Body of pancreas (tissue), 4 donors: ENCODE measurements at places on chromosomes 13 and 19. TPM values are rescaled to one million over a fixed set of nuclear protein-coding genes. Genes with fewer than 3 reads are reported as not detected.
A peak's percentile ranks its signal among the peaks of the same experiment; 100 is the strongest.

DNA sequence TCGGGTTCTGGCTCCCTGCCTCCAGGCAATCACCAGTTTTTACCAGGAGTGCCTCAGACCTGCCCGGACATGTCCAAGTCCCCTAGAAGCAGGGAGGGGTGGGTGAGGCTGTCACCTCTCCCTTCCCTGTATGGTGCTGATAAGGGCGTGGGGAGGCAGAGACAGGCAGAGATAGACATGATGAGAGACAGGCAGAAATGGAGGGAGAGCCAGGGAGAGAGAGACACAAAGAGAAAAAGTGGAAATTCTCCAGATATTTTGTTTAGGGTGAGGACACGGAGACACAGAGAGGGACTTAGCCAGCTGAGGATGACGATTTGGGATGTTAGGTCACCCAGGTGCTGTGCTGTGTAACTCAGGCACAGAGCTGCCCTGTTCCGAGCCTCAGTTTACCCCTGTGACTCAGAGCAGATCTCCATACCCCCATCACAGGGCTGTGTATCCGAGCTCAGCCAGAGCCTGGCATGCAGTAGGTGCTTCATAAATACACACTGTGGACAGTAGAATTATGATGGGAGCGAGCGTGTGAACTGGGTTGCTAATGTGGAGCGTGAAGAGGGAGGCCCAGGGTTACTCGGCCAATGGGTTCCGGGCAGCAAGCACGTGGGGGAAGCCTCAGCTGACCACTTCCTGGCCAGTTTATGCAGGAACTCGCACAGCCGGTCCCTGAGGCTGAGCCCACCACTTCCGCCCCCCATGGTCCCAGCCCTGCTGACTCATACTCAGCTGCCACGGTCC is 11.9 kb upstream of the GDF15 start:
- peak; percentile 81 for DNase-seq
- H3K4me3 ChIP-seq = no peak overlapping the region
- H3K27ac ChIP-seq = peak overlapping the region; percentile 90

DNA sequence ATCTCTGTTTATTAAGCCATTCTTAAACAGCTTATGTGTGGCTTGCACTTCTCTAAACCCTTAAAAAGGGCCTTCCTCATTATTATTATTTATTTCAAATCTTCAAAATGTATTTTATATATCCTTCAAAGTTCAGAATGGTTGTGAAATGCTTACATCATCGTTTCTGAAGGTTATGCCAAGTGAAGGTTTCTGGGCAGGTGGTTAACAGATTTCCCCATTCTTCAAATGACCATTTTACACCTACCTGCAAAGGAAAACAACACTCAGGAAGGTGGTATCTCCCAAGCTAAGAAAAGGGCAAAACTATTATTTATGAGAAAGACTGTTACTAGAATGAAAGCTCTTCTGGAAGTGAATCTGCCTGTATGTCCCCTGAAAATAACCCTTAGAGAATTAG is 191.6 kb downstream of the SHISA2 start:
- H3K4me3 ChIP-seq = no peak overlapping the region
- no peak for DNase-seq
- H3K27ac ChIP-seq = no peak overlapping the region
- H3K27me3 ChIP-seq = no peaks in the 10 kb centered on the region

DNA sequence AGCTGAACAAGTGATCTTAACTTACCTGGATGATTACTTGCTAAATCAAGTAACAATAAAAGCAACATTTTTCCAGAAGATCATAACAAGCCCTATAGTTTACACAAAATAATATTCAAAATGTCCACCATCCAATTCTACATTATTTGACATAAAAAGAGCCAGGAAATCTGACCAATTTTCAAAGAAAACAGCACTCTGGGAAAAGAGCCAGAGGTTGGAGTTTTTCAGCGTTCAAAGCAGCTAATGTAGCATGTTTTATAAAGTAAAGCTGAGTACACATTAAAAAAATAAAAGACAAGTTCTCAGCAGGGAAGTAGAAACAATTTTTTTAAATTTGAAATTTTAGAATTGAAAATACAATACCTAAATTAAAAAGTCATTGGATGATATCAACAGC is 62.6 kb downstream of the UFM1 start:
- H3K4me1 ChIP-seq = no peaks in the 10 kb centered on the region
- no peak overlapping the region for H3K27ac ChIP-seq

Gene CEACAM16
- 0.33 TPM for total RNA-seq

- H3K4me1 ChIP-seq = no peaks in the 10 kb centered on the region
- no peak overlapping the region for H3K27ac ChIP-seq
- no peaks in the 10 kb centered on the region for H3K36me3 ChIP-seq
- H3K4me3 ChIP-seq = no peak overlapping the region
- H3K27me3 ChIP-seq = no peaks in the 10 kb centered on the region
These were observed 107.5 kb downstream of the PCDH17 start for GRCh38 chr13:57739089-57739488.

DNA sequence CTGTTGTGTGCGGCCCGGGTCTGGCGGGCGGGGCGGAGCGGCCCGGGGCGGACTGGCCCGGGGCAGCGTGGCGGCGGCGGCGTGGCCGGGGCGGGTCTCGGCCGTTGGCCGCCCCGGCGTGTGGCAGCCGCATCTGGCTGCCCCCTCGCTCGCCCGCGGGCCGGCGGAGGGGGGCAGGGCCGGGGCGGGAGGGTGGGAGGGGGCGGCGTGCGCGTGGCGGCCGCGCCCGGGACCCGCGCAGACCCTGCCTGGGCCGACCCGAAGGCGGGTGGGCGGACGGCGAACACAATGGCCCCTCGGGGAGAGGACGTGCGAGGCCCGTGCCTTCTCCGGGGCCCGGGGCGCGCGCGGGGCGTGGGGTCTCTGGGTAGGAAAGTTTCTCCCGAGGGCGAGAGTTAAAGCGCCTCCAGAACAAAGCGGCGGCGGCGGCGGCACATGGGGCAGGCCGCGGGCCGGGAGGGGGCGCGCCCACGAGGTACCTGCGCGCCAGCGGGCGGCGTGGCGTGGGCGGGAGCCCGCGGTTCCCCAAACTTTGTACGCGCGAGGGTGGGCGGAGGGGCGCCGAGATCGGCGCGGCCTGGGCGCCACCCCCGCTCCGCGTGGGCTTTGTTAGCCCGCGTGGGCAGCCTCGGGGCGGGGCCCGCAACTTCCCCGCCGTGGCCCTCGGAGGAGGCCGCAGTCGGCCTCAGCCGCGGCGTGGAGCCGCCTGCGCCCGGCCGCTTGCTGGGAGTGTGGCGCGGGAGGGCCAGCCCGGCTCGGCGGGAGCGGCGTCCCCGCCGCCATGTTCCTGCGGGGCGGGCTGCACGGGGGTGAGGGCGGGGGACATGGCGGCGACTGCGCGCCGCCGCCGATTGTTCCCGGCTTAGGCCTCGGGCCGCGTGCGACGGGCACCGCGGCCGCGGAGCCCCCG is 764 bp downstream of the MIR17HG start:
- peak; percentile 42 for DNase-seq
- no peaks in the 10 kb centered on the region for H3K36me3 ChIP-seq
- H3K27me3 ChIP-seq = peaks cover 5% of the 10 kb centered on the region
- H3K4me1 ChIP-seq = peaks cover 29% of the 10 kb centered on the region
- peak overlapping the region; percentile 99 for H3K27ac ChIP-seq

- H3K4me3 ChIP-seq = no peak overlapping the region
- DNase-seq = no peak
- no peaks in the 10 kb centered on the region for H3K27me3 ChIP-seq
- H3K36me3 ChIP-seq = peaks cover 24% of the 10 kb centered on the region
These were observed 14.6 kb upstream of the USE1 start for GRCh38 chr19:17200408-17201079.

- no peaks in the 10 kb centered on the region for H3K36me3 ChIP-seq
- no peak overlapping the region for H3K4me3 ChIP-seq
- DNase-seq = peak; percentile 55
- peak overlapping the region; percentile 95 for H3K27ac ChIP-seq
These were observed 16.6 kb downstream of the ACTN4 start for GRCh38 chr19:38663957-38664502.

DNA sequence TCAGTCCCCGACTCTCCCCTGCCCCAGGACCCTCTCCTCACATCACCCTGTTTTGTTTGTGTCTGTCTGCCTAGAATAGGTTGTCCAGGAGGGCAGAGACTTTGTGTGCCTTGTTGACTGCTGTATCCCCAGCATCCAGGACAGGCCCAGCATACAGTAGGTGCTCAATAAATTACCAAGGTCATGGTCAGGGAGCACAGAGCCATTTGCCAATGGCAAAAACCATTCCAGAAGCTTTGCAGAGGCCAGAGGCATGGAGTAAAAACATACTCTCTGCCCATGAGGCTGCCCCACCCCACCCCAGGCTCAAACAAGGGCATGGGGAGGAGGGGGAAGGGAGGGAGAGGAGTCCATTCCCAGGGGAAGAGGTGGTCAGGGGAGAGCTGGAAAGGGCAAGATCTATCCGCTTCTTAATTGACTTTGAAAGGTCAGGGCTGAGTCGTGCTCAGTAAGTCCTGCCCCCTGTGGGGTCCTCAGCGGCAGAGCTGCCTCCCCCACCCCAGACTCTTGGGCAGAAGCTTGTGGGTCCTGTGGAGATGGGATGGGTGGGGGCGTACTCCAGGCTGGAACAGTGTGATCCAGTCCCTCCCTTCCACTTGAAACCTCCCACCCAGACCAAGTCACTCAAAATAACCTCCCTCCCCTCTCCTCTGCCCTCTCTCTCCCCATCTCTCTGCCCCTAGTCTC is 4.4 kb downstream of the GPR4 start:
- peaks cover 42% of the 10 kb centered on the region for H3K27me3 ChIP-seq

- H3K4me3 ChIP-seq = no peak overlapping the region
- no peak overlapping the region for H3K27ac ChIP-seq
- no peaks in the 10 kb centered on the region for H3K27me3 ChIP-seq
- DNase-seq = no peak
These were observed 1.8 kb downstream of the F10 start for GRCh38 chr13:113124211-113124970.

- H3K36me3 ChIP-seq = no peaks in the 10 kb centered on the region
- no peak overlapping the region for H3K27ac ChIP-seq
- peaks cover 7% of the 10 kb centered on the region for H3K4me1 ChIP-seq
- peak overlapping the region; percentile 100 for H3K4me3 ChIP-seq
- peak; percentile 16 for DNase-seq
These were observed 158.4 kb downstream of the RNF17 start for GRCh38 chr13:24922387-24922744.

DNA sequence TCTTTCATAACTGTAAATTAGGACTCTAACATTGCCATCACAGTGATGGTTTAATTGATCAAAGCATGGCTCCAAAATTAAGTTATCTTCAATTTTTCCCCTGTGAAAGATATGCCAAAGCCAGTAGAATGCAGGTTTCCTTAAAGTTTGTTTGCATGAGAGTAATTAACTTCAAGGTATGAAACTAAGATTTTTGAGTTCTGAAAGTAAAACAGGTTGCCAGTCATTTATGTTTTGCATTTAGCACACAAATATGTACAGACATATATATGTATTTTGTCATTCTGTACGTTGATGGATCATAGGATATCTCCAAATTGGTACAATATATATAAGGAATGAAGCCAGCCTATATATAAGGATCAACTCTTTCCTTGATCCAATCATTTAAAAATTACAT is 23.6 kb upstream of the NDFIP2 start:
- H3K27ac ChIP-seq = no peak overlapping the region
- H3K27me3 ChIP-seq = no peaks in the 10 kb centered on the region
- H3K36me3 ChIP-seq = no peaks in the 10 kb centered on the region
- no peaks in the 10 kb centered on the region for H3K4me1 ChIP-seq

Gene SBSN
- total RNA-seq = not detected

Gene CFAP97D2
- total RNA-seq = not detected

DNA sequence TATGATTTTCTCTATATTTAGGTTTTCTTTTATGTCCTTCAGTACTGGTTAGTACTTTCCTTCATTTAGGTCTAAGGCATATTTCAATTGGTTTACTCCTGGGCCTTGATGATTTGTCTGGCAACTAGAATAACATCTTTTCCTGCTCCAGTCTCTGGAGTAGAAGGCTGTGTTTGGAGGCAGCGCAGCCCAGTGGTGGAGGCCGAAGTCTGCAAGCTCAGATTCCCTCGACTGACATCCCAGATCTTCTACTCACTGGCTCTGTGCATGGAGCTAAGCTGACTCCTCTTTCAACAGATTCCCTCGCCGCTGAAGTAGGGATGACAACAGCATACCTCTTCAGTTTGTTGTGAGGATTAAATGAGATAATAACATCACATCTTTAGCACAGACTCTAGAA is 141.0 kb downstream of the RAP2A start:
- H3K36me3 ChIP-seq = no peaks in the 10 kb centered on the region
- H3K27me3 ChIP-seq = no peaks in the 10 kb centered on the region
- H3K4me3 ChIP-seq = no peak overlapping the region
- H3K4me1 ChIP-seq = no peaks in the 10 kb centered on the region
- no peak overlapping the region for H3K27ac ChIP-seq

- H3K4me3 ChIP-seq = no peak overlapping the region
- no peak for DNase-seq
- peaks cover 33% of the 10 kb centered on the region for H3K4me1 ChIP-seq
- H3K27me3 ChIP-seq = no peaks in the 10 kb centered on the region
- H3K36me3 ChIP-seq = no peaks in the 10 kb centered on the region
- peak overlapping the region; percentile 87 for H3K27ac ChIP-seq
These were observed 55.1 kb downstream of the RAB20 start for GRCh38 chr13:110506396-110506795.

Gene GNA15
- 1.6 TPM for total RNA-seq

GRCh38 chr13:75978818-75979217 is 342.7 kb downstream of the LMO7 start:
- H3K4me3 ChIP-seq = no peak overlapping the region
- no peaks in the 10 kb centered on the region for H3K27me3 ChIP-seq
- H3K36me3 ChIP-seq = no peaks in the 10 kb centered on the region
- H3K27ac ChIP-seq = no peak overlapping the region
- no peak for DNase-seq

GRCh38 chr19:18777301-18778075 is 13.6 kb downstream of the COMP start:
- H3K27me3 ChIP-seq = no peaks in the 10 kb centered on the region
- no peak overlapping the region for H3K4me3 ChIP-seq
- DNase-seq = no peak
- H3K27ac ChIP-seq = no peak overlapping the region

Gene NLRP5
- not detected for total RNA-seq

Gene APC2
- 0.26 TPM for total RNA-seq

Gene CLDN10
- 72.8 TPM for total RNA-seq

DNA sequence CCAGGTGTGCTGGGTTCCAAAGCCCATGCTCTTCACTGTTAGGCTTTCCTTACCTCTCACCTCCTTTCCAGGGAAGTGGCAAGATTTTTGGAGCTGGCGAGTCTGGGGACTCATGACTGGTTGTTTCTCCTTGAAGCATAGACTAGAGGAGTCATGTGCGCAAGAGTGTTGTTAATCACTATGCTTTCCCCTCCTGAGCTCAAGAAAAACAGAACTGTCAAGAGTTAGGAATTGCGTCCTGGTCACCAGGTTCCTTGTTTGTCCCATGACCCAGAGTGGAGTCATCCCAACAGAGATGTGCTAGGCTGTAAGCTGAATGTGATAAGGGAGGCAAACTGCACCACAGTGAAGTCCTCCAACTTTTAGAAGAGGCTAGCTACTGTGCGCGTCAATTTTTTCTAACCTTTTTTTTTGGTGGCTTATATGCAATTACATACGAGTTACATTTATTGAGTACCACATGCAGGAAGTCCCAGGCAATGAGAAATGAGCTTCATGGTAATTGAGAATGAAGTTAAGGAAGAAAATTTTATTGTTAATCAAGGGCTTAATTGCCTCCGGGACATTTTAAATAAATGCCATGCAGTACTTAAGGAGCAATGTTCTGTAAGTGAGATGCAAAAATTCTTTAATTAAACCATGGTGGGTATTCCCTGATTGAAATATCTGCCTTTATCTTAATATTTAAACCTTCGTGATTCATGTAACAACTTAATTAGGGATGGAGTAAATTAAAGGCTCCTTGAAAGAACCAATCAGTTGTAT is 233.9 kb downstream of the ZIC5 start:
- H3K4me3 ChIP-seq = no peak overlapping the region
- no peak for DNase-seq
- no peaks in the 10 kb centered on the region for H3K36me3 ChIP-seq
- no peaks in the 10 kb centered on the region for H3K27me3 ChIP-seq
- no peaks in the 10 kb centered on the region for H3K4me1 ChIP-seq

Gene ZNF729
- total RNA-seq = not detected
